H4 (cell line): ENCODE measurements at places on chromosomes 3 and 15. TPM values are rescaled to one million over a fixed set of nuclear protein-coding genes. Genes with fewer than 3 reads are reported as not detected.

Gene AHSG
- not detected in 2 replicates for total RNA-seq

Gene GRK7
- not detected in 2 replicates for total RNA-seq

Gene LHFPL4
- total RNA-seq = 0.02 TPM in 1 of 2 replicates, not detected in the other

Gene GCSAM
- not detected in 2 replicates for total RNA-seq

Gene PLAAT1
- 9.9 and 11.6 TPM in 2 replicates for total RNA-seq

Gene ACAD11
- total RNA-seq = 10.4 and 11.8 TPM in 2 replicates

Gene TM4SF4
- not detected in 2 replicates for total RNA-seq

Gene TMEM40
- 0.10 TPM in 1 of 2 replicates, not detected in the other for total RNA-seq

Gene GOLGA6A
- total RNA-seq = not detected in 2 replicates

Gene EPHA3
- 1.4 and 3.6 TPM in 2 replicates for total RNA-seq

Gene CCR9
- not detected in 2 replicates for total RNA-seq

Gene CP
- total RNA-seq = 2.6 and 3.4 TPM in 2 replicates

Gene SEMA6D
- 7.6 and 10.4 TPM in 2 replicates for total RNA-seq

Gene LYZL4
- total RNA-seq = not detected in 2 replicates
